Pancreas (tissue), 10 donors: ENCODE measurements at places on chromosomes 2 and 18.
A peak's percentile ranks its signal among the peaks of the same experiment; 100 is the strongest.

GRCh38 chr18:13241893-13242175 is 23.3 kb downstream of the LDLRAD4 start:
- H3K27me3 ChIP-seq, result no peaks in the 10 kb centered on the region
- no peak overlapping the region for H3K4me3 ChIP-seq
- no peaks in the 10 kb centered on the region for H3K4me1 ChIP-seq
- no peaks in the 10 kb centered on the region for H3K36me3 ChIP-seq

- H3K36me3 ChIP-seq, result no peaks in the 10 kb centered on the region
- no peak overlapping the region for H3K4me3 ChIP-seq
- peaks cover 12% of the 10 kb centered on the region for H3K4me1 ChIP-seq
- no peak overlapping the region for H3K27ac ChIP-seq
Observed at GRCh38 chr2:30272761-30273573, 41.6 kb downstream of the LBH start.

DNA sequence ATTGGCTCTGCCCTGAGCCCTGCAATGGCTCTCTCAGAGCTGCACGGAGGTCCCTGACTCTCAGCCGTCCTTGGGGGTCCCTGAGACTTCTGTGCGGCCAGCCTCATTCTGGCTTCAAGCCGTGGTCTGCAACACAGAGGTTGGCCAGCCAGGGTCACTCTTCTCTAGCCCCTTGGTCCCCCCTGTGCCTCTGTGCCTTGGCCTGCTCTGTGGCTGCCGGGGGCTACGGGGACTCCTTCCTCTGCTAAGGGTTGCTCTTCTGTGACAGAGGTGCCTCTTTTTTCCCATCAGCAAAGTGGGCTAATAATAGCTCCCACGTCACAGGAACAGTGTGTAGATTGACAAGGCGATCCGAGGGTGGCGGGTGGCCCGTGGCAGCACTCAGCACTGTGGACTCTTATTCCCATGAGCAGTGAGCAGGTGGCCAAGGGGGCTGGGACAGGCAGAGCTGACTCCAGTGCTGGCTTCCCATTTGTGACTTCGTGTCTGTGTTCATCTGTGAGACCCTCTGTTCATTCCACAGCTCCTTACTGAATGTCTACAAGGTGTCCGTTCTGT is 19.4 kb downstream of the INHBB start:
- no peaks in the 10 kb centered on the region for H3K4me1 ChIP-seq
- H3K27ac ChIP-seq, result no peak overlapping the region
- DNase-seq, result peak; percentile 7
- no peaks in the 10 kb centered on the region for H3K27me3 ChIP-seq
- no peak overlapping the region for H3K4me3 ChIP-seq

DNA sequence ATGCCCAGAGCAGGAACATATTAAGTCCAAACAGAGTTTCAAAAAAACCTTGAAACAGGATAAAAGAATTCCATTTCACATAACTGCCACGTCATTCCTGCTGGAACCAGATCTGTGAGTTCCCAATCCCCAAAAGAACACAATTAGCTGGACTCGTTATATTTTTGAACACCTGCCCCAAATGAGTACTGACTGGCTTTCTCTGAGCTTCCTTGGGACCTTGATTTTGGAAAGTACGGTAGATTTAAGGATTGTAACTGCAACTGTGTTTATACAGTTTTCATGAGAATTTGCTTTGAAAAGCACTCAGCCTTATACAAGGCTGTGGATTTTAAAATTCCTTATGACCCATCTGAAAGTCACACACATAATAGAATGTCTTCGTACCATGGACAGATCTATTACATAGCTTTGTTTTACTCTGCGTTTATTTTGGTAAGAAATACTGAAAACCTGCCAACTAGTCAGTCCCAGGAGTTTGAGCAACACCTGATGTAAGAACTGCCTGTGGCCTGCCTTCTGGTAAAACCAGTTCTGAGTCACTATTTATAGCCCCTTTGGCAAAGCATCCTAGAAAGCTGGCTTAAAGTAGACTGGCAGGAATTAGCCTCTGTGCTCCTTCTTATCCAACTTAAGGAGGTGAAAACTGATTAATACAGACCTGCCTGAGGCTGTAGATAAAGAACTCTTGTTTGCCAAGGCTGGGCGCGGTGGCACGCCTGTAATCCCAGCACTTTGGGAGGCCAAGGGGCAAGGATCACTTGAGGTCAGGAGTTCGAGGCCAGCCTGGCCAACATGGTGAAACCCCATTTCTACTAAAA is 48.1 kb downstream of the MERTK start:
- no peak overlapping the region for H3K4me3 ChIP-seq
- no peaks in the 10 kb centered on the region for H3K36me3 ChIP-seq
- peaks cover 18% of the 10 kb centered on the region for H3K4me1 ChIP-seq

DNA sequence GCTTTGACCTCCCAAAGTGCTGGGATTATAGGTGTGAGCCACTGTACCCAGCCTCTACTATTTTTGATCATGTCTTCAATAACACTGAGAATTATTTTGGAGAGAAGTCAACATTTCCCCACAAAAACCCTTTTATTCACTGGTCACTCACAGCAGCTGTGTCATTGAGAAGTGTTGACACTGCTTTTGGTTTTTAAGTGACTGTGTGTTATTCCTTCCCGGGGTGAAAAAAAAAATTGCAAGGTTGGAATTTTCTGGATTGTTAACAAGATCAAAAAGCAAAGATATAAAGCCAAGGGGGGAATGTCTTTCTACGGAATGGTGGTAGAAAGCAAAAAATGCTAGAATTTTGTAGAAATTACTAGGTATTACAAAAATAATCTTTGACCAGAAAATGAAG is 61.5 kb downstream of the TANC1 start:
- no peaks in the 10 kb centered on the region for H3K27me3 ChIP-seq
- no peak for DNase-seq
- peaks cover 12% of the 10 kb centered on the region for H3K4me1 ChIP-seq
- no peak overlapping the region for H3K27ac ChIP-seq

DNA sequence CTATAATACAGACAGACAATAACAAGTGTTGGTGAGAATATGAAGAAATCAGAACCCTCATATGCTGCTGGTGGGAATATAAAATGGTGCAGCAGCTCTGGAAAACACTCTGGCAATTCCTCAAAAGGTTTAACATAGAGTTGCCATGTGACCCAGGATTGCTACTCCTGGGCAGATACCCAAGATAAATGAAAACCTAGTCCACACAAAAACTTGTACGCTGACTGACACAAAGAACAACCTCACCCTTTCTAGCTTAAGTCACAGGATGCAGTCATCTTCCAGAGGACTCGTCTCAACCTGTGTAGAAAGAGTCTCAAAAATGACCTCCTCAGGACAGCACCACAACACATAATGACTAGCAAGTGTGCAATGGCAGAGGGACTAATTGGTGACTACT is 71.6 kb upstream of the ACAA2 start:
- no peak overlapping the region for H3K4me3 ChIP-seq
- H3K27ac ChIP-seq, result no peak overlapping the region
- H3K4me1 ChIP-seq, result no peaks in the 10 kb centered on the region
- no peaks in the 10 kb centered on the region for H3K27me3 ChIP-seq
- DNase-seq, result no peak

DNA sequence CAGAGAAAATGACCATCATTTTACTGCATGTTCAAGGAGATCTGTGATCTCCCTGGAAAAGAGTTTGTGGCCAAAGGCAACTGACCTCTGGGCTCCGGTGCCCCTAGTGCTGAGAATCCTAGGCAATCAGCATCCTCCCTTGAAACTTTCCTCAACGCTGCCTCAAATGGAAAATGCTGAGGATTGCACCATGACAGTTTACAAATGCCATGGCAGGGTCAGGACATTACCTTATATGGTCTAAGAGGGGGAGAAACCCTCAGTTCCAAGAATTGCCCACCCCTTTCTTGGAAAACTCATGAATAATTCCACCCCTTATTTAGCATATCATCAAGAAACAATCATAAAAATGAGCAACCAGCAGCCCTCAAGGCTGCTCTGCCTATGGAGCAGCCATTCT is 48.3 kb downstream of the ALPK2 start:
- no peaks in the 10 kb centered on the region for H3K36me3 ChIP-seq
- DNase-seq, result no peak
- H3K4me3 ChIP-seq, result no peak overlapping the region
- no peak overlapping the region for H3K27ac ChIP-seq
- H3K27me3 ChIP-seq, result no peaks in the 10 kb centered on the region
- no peaks in the 10 kb centered on the region for H3K4me1 ChIP-seq

GRCh38 chr2:188571543-188572303 is 280.0 kb downstream of the GULP1 start:
- no peak for DNase-seq
- H3K27ac ChIP-seq, result no peak overlapping the region
- no peaks in the 10 kb centered on the region for H3K4me1 ChIP-seq
- H3K4me3 ChIP-seq, result no peak overlapping the region

DNA sequence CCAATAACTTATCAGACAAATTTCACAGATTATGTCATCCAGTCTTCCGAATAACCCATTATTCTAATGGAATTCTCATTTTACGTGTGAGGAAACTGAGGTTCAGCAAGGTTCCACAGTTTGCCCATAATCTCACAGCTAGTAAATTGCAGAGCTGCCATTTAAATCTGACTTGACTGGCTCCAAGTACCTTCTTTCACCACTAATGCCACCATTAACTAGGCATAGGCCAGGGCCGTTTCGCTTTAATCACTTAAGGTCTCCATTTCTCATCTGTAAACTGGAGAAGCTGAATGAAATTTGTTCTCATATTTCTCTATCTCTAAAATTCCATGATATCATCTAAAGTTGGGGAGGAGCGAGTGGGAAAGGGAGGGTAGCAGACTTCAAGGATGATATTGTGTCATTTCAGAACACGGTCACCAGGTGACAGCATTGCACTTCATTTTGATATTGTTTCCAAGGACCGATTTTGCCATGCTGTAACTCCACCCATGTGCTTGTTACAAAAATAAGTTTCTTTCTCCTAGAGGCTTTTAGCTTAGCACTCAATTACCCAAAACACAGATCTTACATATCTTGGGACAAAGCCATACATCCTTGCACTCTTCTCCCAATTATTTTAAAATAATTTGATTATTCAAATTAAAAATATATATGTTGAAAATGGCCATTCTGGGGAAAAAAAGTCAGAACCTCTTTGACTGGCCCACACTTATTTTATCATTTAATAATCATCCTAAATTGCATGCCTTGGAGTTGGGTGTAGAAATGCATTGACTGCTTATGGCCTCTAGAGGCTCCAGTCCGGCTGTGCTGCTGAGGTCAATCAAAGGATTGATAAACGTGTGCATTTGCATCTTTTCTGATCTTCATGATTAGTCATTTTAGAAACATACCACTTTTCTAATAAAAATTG is 123.8 kb downstream of the AKAIN1 start:
- no peaks in the 10 kb centered on the region for H3K4me1 ChIP-seq
- H3K27me3 ChIP-seq, result no peaks in the 10 kb centered on the region
- no peak for DNase-seq

DNA sequence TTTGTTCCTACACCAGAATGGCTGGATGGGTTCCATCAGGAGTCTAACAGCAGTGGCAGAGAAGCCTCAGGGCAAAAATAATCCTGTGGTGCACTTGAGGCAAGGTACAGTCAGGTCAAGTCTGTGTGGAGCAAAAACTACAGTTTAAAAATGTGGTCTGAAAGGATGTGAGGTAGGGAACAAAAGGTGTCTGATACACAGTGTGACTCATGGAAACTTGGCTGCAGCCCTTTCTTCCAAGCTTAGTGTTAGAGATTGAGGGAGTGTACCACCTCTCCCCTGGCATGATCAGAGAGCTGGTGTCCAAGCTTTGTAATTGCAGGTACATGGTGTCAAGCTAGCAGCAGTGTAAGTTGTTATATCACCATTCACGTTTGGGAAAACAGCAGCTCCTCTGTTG is 8.9 kb downstream of the ANKAR start:
- no peaks in the 10 kb centered on the region for H3K4me1 ChIP-seq
- no peaks in the 10 kb centered on the region for H3K27me3 ChIP-seq
- no peak overlapping the region for H3K27ac ChIP-seq

DNA sequence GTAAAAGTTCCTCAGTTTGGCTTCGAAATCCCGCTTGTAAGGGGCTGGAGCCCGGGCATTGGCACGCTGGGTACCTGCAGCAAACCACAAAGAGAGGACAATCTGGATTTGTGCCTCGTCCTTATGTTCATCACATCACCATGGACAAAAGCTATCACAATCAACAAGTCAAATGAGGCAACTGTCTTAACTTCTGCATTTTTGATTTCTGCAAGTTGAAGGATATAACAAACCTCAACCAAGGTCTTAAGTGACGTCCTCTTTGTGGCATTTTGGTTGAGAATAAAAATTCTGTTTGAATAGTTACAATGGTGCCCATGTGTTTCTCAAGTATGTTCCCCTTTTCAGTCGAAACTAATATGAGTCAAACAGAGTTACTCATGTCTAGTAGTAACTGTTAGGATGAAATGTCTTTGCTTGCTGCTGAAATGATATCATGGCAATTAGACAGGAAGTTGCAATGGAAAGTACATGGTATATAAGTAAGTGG is 70.8 kb upstream of the STK17B start:
- peak overlapping the region; percentile 37 for H3K27ac ChIP-seq
- H3K4me3 ChIP-seq, result no peak overlapping the region
- no peaks in the 10 kb centered on the region for H3K4me1 ChIP-seq
- no peaks in the 10 kb centered on the region for H3K27me3 ChIP-seq
- no peaks in the 10 kb centered on the region for H3K36me3 ChIP-seq
- DNase-seq, result no peak

DNA sequence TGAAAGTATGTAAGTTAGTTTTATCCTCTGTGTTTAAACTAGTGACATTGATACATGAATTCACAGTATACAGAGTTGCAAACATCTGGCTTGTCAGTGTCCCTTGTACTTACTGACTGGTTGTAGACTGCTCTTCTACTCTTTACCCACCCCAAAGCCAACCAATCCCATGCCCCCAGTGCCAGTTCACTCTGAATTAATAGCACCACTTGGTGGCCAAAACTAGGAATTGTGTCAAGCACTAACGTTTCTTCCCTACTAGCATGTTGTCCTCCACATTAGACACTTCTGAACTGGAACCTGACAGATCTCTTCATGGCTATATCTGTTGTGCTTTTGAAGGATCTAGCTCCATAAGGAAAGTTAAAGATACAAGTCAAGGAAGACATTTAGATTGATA is 27.2 kb upstream of the OTX1 start:
- peaks cover 6% of the 10 kb centered on the region for H3K36me3 ChIP-seq

DNA sequence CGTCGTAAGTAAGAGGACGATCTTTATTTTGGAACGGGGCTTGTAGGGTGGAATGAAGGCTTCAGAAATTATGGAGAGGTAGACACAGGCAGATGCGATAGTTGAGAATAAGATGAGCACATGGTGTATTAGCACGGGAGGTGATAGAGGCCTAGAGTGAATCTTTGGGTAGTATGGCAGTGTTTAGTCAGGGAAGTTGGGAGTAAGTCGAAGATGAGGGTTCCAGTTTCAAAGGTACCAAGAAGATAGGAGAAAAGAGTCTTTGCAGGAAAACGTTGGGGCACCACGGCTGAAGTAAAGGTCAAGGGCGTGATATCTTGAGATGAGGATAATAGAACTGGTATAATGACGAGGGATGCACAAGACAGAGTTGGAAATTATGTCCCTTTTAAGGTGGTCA is 654 bp downstream of the PIK3C3 start:
- H3K36me3 ChIP-seq, result no peaks in the 10 kb centered on the region
- H3K27me3 ChIP-seq, result peaks cover 5% of the 10 kb centered on the region
- H3K27ac ChIP-seq, result peak overlapping the region; percentile 62
- H3K4me1 ChIP-seq, result peaks cover 11% of the 10 kb centered on the region
- H3K4me3 ChIP-seq, result peak overlapping the region; percentile 84

GRCh38 chr2:157327200-157327599 is 1.6 kb upstream of the ERMN start:
- H3K36me3 ChIP-seq, result no peaks in the 10 kb centered on the region
- no peak for DNase-seq
- no peak overlapping the region for H3K27ac ChIP-seq
- H3K27me3 ChIP-seq, result no peaks in the 10 kb centered on the region
- no peaks in the 10 kb centered on the region for H3K4me1 ChIP-seq

GRCh38 chr2:73083886-73084800 is 12.6 kb upstream of the SFXN5 start:
- H3K27ac ChIP-seq, result no peak overlapping the region
- H3K27me3 ChIP-seq, result no peaks in the 10 kb centered on the region
- no peaks in the 10 kb centered on the region for H3K4me1 ChIP-seq
- H3K36me3 ChIP-seq, result no peaks in the 10 kb centered on the region
